ENCODE measurements at places on chromosomes 2 and 18.

DNA sequence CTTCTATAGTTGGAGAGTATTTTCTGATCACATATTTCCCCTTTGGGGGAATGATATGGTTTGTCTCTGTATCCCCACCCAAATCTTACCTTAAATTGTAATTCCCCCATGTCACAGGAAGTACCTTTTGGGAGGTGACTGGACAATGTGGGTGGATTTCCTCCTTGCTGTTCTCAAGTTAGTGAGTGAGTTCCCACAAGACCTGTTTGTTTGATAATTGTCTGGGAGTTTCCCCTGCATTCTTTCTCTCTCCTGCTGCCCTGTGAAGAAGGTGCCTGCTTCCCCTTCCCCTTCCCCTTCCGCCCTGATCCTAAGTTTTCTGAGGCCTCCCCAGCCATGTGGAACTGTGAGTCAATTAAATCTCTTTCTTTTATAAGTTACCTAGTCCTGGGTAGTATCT is 222.7 kb upstream of the SLC39A10 start:
- DNase-seq, result no peak

GRCh38 chr2:215280326-215280725 is 31.5 kb upstream of the ATIC start:
- DNase-seq, result no peak

GRCh38 chr2:117943013-117943672 is 70.7 kb downstream of the CCDC93 start:
- DNase-seq, result no peak

DNA sequence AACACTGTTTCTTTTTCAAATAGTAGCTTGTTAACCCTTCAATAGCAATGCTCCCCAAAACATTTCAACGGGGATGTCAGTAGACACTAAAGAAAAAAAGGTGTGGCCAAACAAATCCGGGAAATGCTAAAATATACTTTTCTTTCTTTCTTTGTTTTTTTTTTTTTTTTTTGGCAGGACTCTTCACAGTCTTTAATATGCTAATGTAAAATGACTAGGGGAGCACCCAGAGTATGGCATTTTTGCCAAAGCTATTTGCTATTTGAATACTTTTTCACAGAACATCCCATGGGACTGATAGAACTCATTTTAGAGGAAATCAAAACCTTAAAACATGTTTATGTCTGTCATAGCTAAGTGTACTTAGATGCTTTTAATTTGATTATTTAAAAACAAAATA is 32.1 kb downstream of the ATF2 start:
- no peak for DNase-seq

DNA sequence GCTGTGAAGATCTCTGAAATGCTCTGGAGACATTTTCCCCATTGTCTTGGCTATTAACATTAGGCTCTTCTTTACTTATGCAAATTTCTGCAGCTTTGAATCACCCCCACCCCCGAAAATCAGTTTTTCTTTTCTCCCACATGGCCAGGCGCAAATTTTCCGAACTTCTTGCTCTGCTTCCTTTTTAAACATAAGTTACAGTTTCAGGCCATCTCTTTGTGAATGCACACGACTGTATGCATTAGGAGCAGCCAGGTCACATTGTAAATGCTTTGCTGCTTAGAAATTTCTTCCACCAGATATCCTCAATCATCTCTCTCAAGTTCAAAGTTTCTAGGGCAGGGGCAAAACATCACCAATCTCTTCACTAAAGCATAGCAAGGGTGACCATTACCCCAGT is 106.8 kb downstream of the PARD3B start:
- no peak for DNase-seq

DNA sequence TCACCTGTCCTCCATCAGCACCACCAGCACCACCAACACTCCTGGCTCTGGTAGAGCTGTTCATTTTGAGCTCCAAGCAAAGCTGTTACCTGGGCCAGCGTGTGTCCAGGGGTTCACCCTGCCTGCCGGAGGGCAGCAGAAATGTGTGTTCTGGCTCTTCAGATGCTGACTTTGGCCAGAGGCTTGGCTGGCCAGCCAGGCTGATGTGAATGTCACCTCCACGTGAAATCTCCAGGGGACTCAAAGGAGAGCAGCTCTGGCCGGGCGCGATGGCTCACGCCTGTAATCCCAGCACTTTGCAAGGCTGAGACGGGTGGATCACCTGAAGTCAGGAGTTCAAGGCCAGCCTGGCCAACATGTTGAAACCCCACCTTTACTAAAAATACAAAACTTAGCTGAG is 33.5 kb downstream of the CIB4 start:
- no peak for DNase-seq

- DNase-seq, result no peak
Observed at GRCh38 chr2:197486175-197486574, 13.5 kb downstream of the HSPD1 start.

GRCh38 chr2:14773696-14774095 is 141.2 kb downstream of the LRATD1 start:
- no peak for DNase-seq

- no peak for DNase-seq
Observed at GRCh38 chr2:239000500-239001073, 152.7 kb downstream of the TWIST2 start.

- peak; percentile 25 for DNase-seq
Observed at GRCh38 chr2:199739413-199740110, 111.4 kb downstream of the FTCDNL1 start.

DNA sequence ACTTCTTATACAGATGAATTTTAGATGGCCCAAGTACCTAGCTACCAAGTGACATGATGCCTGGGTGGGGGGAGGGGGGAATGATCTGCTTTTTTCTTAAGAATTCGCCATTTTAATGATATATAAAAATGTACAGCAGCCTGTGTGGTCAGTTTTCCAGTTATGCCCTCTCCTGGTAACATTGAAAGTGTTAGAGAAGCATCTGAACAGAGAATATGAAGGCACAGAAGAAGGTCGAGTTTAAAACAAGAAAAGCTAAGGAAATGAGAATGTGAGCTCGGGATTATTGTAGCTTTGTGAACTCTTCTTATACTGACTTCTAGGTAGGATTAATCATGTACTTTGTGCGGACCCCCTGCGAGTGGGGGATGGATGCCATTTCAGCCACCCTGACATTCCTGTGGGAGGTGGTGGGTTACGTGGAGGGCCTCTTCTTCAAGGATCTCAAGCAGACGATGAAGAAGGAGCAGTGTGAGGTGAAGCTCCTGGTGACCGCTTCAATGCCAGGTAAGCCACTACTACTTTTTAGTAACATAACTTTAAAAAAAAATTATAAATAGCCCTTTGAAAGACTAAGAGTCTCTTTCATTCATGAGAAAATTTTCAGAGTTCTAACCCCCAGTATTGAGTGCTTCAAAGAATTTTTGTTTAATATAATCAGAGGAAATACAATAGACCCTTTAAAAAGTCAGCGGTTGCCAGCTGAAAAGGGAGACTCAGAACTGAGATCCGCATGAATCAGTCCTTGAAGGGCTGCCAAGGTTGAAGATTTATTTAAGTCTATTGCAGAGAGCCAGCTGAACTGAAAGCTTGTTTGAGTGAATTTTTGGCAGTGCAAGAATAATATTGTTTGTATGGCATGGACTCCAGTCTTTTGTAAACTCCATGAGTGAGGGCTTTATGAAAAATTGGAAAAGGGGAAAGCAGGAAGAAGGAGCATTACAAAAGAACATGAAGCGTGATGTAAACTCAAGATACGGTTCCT is 68.6 kb upstream of the RPE start:
- no peak for DNase-seq

DNA sequence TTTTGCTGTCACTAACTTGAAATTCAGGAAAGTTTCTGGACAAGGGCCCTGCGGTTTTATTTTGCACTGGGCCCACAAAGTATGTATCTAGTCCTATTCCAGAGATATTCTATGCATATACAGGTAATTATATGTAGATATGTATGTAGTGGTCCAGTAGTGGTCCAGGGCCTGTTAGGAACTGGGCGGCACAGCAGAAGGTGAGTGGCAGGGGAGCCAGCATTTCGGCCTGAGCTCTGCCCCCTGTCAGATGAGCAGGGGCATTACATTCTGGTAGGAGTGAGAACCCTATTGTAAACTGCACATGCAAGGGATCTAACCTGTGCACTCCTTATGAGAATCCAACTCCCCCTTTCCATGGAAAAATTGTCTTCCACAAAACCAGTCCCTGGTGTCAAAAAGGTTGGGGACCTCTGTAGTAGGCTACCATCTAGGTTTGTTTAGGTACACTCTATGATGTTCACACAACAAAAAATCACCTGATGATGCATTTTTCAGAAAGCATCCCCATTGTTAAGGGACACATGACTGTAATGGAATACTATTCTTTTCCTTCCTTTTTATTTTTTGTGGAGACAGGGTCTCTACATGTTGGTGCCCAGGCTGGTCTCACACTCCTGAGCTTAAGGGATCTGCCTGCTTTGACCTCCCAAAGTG is 2.8 kb upstream of the PPP4R3B start:
- no peak for DNase-seq

DNA sequence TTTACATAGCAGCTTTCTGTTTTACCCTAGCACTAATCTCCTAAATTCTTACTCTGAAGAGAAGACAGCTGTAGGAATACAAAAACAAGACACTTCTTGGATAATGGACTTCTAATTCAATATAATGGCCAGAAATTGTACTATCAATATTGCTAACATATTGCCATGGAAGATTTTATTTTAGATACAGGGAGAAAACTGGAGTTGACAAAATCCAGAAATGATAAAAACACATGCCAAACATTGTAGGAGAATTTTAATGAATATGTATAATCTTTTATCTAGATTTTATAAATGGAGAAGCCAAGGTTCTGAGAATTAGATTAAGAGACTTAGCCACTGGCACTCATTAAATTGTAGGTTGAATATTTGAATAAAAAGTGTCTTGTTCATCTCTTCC is 1838.8 kb upstream of the LRRTM1 start:
- DNase-seq, result no peak

- no peak for DNase-seq
Observed at GRCh38 chr2:11564816-11565567, 31.1 kb downstream of the GREB1 start.

- DNase-seq, result no peak
Observed at GRCh38 chr2:184936761-184937160, 338.4 kb downstream of the ZNF804A start.

DNA sequence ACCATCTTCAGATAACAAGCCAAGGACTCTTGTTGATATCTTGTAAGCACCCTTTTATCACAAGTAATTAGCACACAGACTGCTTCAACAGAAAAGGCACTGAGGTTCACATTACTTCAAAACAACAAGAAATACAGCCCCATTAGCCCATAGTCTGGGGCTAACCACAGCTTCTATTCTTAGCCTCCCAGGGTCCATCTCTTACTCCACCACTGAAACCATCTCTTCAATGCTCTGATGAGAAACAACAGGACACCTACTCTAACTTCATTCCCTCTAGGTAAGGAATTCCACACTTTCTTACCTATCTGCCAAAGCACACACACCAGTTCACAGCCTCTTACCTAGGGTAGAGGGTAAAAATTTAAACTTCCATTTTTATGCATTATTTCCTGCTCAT is 26.4 kb upstream of the CYTIP start:
- DNase-seq, result no peak

GRCh38 chr2:105655244-105655643 is 89.5 kb upstream of the NCK2 start:
- DNase-seq, result no peak

GRCh38 chr2:158391876-158392275 is 64.7 kb downstream of the CCDC148 start:
- DNase-seq, result no peak

DNA sequence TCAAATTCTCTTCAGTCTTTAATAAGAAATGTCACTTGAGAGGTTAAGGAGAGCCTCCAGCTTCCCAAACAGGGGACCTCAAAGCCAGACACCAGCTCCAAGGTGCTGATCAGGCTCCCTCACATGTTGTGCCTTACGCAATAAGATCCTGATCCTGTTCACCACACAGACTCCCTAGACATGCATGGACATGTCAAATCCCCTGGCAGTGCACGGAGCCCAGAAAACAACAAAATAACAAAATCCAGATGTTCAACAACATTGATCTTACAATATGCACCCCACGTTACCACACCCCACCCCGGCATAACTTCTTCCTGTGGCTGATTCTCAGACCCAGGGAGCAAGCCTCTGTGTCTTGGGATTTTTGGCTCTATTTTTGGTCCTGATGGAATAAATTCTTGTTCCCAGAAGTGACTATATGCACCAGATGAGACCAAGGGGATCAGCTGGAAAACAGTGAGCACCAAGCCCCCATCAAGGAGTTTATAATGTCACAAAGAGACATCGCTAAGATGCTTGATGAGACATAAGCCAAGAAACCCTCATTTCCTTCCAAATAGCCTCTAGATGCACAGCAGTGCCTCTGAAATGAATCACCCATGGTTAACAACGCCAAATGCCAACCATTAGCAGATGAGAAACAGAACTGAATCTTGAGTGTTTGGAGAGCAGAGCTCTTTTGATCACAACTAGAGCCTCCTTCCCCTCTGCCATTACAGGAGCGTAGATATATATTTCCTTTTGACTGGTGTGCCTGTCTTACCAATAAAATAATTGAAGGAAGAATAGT is 198.2 kb downstream of the PRKCE start:
- no peak for DNase-seq

- DNase-seq, result no peak
Observed at GRCh38 chr2:177675350-177675821, 282.8 kb downstream of the AGPS start.

DNA sequence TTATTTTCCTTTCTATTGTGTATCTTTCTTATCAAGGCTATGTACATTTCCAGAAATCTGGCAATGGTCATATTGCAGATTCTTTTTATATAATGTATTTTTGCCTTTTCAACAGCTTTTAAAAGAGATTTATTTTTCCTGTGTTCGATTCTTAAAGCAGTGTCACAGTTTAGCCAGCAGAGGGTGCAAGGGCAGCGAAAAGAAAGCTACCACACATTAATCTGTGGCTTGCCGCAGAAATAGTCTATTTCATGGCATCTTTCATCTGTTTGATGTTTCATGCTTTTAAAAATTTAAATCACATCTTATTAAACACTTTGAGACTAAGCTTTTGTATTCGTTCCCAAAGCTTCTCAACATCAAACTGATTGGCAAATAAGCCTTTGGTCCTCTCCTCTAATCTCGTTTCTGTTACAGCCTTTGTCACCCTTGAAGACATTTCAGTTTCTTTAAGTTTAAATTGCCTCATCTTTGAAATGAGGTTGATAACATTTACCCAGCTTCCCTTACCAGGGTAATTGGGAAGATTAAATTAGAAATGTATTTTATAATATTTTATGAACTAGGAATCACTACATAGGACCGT is 73.3 kb downstream of the PIK3C3 start:
- peak; percentile 4 for DNase-seq

DNA sequence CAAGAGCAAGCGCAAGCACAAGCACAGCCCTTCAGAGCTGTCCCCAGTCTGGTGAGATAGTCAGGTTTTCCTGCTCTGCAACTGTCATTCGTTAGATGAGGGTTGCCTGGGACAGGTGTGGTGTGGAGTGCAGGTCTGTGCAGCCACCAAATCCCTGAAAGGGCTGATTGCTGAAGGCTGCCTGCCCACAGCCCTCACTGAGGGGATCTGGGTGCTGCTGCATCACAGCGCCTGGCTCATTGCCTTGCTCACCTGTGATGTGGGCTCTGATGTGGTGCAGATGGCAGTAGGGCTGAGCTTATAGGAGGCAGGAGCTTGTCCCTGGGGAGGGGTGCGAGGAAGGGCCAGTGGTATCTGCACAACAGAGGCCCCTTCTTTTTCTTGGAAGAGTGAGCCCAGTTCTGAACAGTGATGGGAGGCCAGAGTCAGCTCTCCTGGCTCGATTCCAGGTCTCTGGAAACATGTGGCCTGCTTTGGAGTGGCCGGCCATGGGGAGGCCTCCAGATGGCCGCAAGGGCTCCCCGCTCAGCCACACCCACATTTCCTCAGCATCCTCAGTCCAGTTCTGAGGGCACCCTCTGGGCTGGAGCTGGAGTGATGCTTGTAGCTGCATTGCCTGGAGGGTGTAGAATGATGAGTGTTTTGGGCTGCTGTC is 11.4 kb downstream of the UBE2F start:
- DNase-seq, result no peak
